ENCODE measurements at places on chromosomes 12 and 14.
A peak's percentile ranks its signal among the peaks of the same experiment; 100 is the strongest.

- no peak for DNase-seq
Measured at GRCh38 chr14:104974146-104974541, 4.0 kb downstream of the AHNAK2 start.

DNA sequence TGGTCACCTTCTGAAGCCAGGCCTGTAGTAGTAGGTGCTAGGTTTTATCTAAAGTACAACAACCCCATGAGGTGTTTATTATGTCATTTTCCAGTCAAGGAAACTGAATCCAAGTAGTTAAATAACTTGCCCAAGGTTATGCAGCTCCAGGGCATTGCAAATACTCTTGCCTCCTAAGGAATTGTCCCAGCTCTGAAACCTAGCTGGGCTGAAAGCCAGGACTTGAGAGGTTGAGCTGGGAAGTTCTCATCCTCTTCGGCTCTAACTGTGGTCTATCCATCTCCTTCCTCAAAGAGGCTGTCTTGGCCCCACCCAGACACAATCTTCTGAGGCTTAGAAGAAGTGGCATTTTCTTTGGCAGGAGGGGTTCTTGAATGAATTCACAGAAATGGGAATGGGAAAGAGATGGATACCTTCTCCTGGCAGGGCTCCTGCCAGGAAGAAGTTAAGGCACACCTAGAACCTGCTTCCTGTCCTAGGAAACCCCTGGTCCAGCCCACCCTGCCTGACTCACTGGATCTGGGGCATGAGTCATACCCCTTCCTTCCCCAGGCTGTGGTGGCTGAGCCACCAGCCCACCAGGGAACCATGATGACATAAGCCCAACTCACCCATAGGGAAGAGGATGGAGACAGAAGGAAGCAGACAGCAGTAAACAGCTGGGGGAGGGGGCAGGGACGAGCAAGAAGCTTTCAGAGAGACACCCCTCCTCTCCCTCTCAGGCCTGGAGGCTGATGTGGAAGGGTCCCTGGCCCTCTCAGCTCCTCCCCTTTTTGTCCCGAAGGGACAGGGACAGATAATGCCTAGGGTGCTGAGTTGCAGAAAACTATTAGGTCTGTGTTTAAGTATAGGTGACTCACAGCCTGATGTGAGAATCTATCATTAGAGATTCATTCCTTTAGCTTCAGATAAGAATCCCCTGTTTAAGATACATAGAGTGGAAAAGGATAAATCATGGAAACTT, 2.1 kb upstream of the PLEK2 start:
- peak; percentile 64 for DNase-seq

GRCh38 chr14:86533834-86534233, 1003.9 kb downstream of the FLRT2 start:
- no peak for DNase-seq

- no peak for DNase-seq
Measured at GRCh38 chr12:54292083-54292930, 8.5 kb downstream of the NFE2 start.

DNA sequence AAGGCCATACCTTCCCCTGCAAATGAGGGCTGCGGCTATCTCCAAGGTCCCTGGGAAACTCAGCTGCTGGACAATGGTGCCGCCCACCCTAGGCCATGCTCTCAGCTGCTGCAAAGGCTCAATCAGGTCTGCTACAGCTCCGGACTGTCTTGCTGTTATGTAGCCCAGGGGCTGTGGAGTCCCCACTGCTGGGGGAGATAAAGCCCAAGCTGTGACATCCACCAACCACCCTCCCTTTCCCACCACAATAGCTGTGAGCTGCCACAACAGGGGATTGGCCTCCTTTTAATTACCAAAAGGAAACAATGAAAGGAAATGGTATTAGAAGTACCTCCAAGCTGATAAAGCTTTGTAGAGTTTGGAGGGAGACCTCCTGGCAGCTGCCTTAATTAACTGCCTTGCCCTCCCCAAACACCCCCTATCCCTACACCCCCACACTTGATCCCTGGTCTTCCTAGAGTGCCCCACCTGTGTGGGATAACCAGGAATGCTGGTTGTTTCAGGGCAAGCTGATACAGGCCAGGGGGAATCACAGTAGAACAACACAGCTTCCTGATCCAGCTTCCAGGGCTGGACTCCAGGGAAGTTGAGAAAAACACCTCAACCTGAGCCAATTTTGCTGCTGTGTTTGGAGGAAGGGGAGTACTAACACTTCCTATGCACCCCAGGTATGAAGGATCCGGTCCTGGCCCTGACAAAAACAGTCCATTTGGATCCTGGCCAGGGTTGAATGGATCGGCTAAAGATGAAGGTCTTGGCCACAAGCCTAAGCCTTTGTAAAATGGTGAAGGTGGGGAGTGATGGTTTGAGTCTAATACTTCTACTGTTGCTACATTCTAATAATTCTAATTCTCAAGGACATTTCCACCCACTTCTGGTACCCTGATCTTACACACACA, at the start of gene VWF:
VWF (minus strand) TSS at position 260 of the 899 bp plus-strand sequence. CDS start 1,474 bp downstream, outside the sequence.
- no peak for DNase-seq

DNA sequence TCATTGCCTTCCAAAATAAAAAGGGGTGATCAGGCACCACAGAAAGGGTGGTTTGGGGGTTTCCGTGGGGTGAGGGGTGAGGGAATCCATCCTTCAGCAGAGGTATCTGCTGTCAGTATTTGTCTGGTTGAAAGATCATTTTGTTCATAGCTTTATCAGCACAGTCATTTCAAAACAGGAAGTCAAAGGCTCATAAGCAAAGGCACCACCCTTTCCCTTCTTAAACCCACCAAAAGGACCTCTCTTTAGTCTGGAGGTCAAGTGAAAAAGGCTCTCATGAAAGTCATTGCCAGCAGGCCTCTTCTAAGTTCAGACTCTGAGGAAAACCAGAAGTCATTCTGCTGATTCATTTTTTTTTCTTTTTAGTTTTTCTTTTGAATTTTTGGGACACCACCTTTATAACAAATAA, 6.2 kb downstream of the CHST11 start:
- no peak for DNase-seq

GRCh38 chr12:84660139-84660538, 252.5 kb downstream of the SLC6A15 start:
- DNase-seq, result no peak

DNA sequence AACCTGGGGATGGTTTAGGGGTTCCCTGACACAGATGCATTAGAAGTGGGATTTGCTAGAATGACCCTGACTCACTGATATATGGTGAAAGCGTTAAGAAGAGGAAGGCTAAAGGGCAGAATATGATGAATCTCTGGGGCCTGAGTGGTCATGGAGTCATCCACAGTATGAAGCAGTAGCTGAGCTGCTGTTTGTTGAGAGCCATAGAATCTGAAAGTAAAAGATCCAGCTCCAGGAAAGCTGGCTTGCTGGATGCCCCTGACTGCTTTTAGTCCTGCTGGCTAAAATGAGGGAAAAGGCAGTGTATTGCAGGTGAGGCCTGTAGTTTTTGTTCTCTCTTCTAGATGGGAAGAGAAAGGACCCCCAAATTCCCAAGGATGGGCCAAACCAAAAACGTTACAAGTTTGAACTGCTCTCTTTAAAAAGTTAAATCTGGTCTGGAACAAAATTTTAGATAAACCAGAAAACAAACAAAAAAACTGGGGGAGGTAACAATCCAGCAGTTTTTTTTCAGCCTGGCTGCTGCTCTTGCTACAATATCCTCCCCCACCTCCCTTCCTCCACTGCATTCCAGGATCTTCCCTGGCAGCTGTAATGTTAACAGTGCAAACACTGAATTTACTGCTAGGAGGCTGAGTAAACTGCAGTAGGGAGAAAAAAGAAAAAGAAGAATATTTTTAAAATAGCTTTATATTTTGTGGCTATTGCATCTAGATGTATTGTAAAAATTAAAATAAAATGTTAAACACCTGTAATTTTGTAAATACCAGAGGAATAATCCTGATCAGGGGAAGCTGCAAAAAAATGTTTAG, 16.5 kb downstream of the SEL1L start:
- no peak for DNase-seq

DNA sequence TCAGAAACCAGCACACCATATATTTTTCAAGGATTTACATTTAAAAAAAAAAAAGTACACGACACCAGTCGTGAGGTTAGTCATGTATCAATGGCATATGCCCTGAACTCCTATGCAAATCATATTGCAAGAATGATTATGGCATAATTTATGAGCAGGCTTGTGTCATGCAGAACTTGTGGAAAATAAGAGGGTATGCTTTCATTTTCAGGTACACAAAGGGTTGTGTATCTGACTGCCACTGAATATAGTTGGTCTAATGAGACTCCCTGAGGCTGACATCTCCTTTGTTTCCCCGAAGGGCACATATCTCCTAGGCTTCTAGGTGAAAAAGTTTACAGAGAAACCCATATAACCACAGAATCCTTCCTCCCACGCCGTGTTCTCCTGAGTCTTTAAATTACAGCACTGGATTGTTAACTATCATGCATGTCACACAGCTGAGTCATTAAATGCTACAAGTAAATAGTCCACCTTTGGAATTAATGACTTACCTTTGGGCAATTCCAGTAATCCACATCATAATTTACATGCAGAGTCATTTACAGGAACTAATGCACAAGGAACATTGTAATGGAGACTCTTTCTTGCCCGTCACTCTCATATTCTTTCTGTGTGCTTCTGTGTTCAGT, 356.7 kb upstream of the DIO2 start:
- no peak for DNase-seq

DNA sequence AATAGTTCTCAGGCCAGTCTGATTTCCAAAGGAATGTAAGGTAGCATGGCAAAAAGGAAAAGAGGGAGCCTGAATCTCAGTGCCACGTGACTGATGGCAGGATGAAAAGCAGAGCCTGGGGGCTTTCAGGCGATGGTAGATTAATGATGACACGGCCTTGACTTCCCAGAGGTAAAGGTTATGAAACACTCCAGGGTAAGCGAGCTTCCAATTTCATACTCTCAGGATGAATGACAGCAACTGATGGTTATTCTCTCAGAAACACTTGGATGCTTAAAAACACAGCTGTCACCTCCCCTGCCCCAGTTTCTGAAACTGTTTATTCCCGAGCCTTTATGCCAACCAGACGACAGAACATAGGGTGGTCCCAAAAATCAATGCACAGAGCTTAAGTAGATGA, 28.8 kb downstream of the GDF11 start:
- DNase-seq, result no peak

GRCh38 chr12:26293612-26294011, 98.2 kb downstream of the SSPN start:
- no peak for DNase-seq

- DNase-seq, result no peak
Measured at GRCh38 chr14:34680806-34681479, 33.5 kb downstream of the CFL2 start.

GRCh38 chr14:104549536-104550339, 29.8 kb upstream of the C14orf180 start:
- DNase-seq, result no peak

DNA sequence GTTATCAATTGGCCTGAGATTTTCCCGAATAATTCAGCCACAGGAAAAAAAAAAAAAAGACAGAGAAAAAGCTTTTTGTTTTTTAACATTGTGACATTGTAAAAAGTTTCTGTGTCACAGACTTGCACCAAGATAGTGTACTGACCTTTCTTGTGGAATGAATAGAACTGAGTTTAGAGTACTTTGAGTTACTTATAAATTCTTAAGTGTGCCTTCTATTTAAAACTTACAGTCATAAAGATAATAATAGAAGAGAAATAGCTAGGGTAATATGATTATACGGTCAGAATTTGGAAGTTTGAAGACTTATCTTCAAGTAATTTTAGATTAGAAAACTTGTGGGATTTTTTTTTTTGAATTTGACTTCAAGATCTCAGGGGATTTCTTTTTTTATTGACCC, 88.8 kb downstream of the FGD4 start:
- DNase-seq, result no peak

DNA sequence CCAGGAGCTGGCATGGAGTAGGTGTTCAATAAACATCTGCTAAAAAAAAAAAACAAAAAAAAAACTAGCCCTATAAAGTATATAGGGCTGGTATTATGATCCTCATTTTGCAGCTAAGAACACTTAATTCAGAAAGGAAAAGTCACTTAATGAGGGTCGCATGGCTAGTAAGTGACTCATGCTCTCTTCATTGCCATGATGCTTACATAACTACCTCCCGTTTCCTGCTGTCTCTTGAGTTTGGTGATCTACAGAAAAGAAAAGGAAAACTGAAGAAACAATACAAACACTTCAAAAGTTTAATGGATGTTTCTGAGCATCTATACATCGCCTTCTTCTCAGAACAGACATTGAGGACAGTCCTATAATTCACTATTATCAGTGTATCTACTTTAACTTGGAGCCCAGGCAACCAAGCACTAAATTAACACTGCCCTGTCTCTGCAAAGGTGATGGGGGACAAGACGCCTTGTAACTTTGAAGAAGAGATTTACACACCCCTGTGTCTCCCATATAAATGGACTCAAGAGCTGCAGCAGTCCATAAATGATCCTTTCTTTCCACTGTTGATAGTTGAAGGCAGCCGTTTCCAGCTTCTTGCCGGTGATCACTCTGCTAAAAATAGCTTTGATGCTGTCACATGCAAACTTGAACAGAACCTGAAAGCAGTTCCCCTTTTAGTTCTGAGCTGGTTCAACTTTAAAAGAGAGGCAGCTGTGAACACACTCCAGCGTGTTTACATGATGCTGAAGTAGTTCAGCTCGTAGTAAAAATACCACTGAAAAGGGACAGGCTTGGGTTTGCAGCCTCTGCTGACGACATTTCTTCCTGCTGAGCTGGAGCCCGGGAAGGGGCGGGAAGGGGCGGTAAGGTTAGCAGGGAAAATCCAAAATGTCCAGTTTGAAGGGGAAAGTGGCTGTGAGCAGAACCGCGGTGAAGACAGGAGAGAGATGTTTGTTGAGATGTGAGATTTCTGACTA, 113.3 kb downstream of the FOXN3 start:
- peak; percentile 48 for DNase-seq

GRCh38 chr12:99906786-99907579, 77.8 kb downstream of the ANKS1B start:
- DNase-seq, result no peak

DNA sequence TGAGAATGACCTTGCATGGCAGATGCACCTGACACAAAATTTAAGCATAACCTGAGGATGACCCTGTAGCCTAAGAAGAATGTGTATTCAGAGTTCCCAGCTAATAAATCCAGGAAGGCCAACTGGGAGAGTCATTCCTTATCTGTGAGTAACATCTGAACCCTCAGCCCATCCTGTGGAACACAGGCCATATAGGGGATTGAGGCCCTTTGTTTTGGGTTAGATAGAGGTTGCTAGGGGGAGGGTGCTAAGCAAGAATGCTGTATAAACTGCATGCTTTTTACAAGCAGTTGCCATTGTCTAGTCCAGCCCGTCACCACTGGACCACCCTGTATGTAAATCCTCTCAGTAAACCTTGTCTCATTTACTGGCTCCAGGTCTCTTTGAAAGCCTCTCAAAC, 77.0 kb downstream of the BICD1 start:
- peak; percentile 8 for DNase-seq

DNA sequence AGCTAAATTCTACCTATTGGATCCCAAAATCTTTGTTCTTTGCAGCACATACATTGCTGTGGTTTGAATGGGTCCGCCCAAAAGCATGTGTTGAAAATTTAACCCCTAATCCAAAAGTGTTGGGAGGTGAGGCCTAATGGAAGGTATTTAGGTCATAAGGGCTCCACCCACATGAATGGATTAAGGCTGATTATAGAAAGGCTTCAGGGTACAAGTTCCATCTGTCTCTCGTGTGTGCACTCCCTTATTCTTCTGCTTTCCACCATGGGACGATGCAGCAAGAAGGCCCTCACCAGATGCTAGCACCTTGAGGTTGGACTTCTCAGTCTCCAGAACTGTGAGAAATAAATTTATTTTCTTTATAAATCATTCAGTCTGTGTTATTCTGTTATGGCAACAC, 190.9 kb downstream of the SOX5 start:
- no peak for DNase-seq

All from GM04504 (cell line).